ENCODE measurements at places on chromosomes 2 and 18.

- DNase-seq, result no peak
Measured at GRCh38 chr2:39667886-39668276, 2.2 kb downstream of the TMEM178A start.

GRCh38 chr2:6314218-6314960, 551.3 kb downstream of the CMPK2 start:
- DNase-seq, result no peak

DNA sequence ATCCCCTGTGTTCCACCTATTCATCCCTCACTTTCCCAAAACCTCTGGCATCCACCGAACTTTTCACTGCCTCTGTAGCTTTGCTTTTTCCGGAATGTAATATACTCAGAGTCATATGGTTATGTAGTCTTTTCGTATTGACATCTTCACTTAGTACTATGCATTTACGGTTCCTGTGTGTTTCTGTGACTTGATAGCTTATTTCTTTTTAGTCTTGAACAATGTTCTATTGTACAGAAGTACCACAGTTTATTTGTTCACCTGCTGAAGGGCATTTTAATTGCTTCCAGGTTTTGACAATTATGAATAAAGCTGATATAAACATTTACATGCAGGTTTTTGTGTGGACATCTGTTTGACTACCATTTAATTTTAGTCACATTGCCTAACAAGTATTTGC, 154.7 kb upstream of the DOK6 start:
- no peak for DNase-seq

DNA sequence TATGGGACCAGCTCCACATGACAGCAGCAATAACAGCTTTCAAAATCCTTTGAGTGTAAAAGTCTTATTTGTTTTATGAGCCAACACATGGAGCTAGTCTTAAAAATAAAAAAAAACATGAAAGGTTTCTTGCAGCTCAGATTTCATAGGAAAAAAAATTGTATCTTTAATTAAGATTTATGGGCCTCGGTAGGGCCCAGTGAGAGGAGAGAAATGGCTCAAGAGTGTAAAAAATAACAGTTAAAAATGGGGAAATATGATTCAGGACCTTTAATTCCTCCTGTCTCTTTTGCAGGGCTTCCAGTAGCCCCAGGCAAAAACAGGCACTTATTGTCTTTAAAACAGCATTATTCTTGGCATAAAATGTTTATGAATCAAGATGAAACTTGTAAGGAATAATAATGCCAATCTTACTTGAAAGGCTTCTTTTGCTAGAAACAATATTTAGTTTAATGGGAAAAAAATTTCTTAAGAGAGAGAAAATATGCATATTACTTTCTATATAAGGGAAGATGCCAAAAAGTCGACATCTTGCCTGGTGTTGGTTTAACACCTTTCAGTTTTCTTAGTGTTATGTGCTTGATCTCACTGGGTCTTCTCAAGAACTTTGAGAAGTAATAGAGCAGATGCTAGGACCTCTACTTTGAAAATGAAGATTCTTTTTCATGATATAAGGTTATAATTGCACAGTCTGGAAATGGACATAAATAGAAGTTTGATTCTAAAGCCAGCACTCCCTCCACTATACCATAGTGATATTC, 71.3 kb upstream of the SETBP1 start:
- no peak for DNase-seq

Measured in hindlimb muscle (tissue), 1 donor.